Thoracic aorta (tissue), 2 donors: ENCODE measurements at places on chromosomes 3 and 15. TPM values are rescaled to one million over a fixed set of nuclear protein-coding genes. Genes with fewer than 3 reads are reported as not detected.

GRCh38 chr15:88852476-88852875 lies 42.9 kb downstream of the HAPLN3 start:
- no peak for DNase-seq
- H3K4me3 ChIP-seq: no peak overlapping the region
- no peaks in the 10 kb centered on the region for H3K4me1 ChIP-seq
- H3K36me3 ChIP-seq: peaks cover 6% of the 10 kb centered on the region

GRCh38 chr3:179961071-179961702 lies 75.5 kb downstream of the PEX5L start:
- no peaks in the 10 kb centered on the region for H3K4me1 ChIP-seq
- H3K27me3 ChIP-seq: no peaks in the 10 kb centered on the region
- no peaks in the 10 kb centered on the region for H3K36me3 ChIP-seq
- no peak overlapping the region for H3K4me3 ChIP-seq

- peaks cover 24% of the 10 kb centered on the region for H3K4me1 ChIP-seq
- no peaks in the 10 kb centered on the region for H3K36me3 ChIP-seq
- H3K4me3 ChIP-seq: no peak overlapping the region
- DNase-seq: no peak
- no peak overlapping the region for H3K27ac ChIP-seq
Measured at GRCh38 chr3:113252553-113252952, 41.2 kb downstream of the BOC start.

Gene TMC3
- total RNA-seq: not detected

DNA sequence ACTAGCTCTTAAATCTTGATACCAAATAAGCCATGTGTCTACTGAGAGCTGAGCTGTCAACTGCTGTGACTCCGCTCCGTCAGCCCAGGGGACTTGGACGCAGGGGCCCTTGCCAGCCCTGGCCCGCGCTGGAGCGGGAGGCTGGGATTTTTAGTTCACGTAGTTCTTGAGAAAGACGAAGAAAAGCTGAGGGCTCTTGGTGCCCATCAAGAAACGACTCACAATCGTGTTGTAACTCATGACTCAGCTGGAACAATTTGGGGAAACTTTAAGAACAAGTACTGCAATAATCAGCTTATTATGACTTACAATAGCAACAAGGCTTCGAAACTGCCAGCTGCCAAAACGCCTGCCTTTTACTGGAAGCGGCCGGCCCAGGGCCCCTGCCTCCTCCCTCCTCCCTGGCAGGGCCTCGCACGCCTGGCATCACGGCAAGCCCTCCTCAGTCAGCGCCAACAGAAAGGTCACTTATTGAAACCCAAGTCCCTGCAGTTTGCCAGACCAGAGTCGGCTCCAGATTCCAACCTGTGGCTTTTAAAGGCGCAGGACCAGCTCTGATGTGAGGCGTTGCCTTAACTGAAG lies 60.3 kb downstream of the RGMA start:
- H3K36me3 ChIP-seq: peaks cover 16% of the 10 kb centered on the region
- H3K27ac ChIP-seq: peak overlapping the region; percentile 95
- peaks cover 56% of the 10 kb centered on the region for H3K4me1 ChIP-seq
- no peaks in the 10 kb centered on the region for H3K27me3 ChIP-seq
- DNase-seq: peak; percentile 77

DNA sequence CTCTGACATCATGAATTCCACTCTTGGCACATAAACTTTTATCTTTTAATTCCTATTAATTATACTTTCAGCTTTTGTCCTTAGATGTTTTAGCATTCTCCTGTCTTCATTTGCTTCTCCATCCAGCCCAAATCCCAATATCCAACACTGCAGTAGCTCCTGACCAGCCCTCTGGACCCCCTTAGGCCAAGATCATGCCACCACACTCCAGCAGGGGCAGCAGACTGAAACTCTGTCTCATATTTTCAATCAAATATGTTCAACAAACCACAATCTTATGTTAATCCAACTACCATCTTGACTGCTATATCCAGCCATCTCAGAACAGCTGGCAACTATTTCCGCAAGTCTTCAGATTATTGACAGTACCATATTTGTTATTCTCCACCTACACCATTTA lies 315.8 kb upstream of the ROBO2 start:
- no peaks in the 10 kb centered on the region for H3K4me1 ChIP-seq
- DNase-seq: no peak
- no peak overlapping the region for H3K27ac ChIP-seq
- H3K4me3 ChIP-seq: no peak overlapping the region
- H3K36me3 ChIP-seq: no peaks in the 10 kb centered on the region
- H3K27me3 ChIP-seq: no peaks in the 10 kb centered on the region

DNA sequence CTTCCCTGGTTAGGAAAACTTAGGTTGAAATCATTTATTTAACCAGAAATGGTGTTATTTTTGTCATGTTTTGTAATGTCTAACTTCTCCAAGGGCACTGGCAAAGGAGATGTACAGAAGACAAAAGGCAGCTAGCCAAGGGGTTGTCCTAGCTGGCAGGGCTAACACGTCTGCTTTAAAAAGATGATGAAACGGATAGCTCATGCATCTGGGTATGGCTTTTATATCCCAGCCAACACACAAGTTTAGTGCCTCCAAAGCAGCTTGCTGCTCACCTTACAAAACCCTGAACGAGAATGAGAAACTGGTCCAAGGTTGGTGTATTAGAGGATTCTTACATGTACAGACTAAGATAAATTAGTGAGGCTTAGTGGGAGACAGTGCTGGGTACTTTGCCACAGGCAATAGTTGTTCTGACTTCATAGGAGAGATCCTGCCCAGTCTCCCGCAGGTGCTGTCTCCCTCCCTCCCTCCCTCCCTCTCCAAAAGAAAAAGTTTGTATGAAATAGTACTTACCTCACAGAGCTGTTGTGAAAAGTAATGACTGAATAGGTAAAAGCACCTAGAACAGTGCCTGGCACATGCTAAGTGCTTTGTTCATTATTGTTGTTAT lies 47.8 kb downstream of the KCNMB2 start:
- H3K4me1 ChIP-seq: no peaks in the 10 kb centered on the region
- no peak overlapping the region for H3K4me3 ChIP-seq
- DNase-seq: no peak
- H3K27ac ChIP-seq: no peak overlapping the region
- no peaks in the 10 kb centered on the region for H3K27me3 ChIP-seq
- H3K36me3 ChIP-seq: no peaks in the 10 kb centered on the region

DNA sequence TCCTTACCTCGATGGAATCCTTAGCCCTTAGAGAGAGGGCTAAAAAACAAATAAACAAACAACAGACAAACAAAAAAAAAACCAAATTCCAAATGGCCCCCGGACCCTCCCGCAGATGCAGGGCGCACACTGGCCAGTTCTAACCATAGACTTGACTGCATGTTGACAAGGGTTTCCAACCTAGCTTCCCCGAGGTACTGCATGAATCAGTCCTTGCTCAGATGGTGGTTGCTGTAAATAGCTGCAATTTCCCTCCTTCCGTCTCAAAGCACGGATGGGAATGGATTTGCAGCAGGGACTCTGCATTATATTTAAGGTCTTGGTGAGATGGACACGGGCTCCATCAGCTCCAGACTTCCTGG lies 162.8 kb downstream of the CD47 start:
- H3K4me3 ChIP-seq: peak overlapping the region; percentile 84
- no peaks in the 10 kb centered on the region for H3K36me3 ChIP-seq
- no peak overlapping the region for H3K27ac ChIP-seq
- H3K4me1 ChIP-seq: peaks cover 3% of the 10 kb centered on the region
- no peak for DNase-seq
- H3K27me3 ChIP-seq: no peaks in the 10 kb centered on the region

- no peaks in the 10 kb centered on the region for H3K27me3 ChIP-seq
- no peak for DNase-seq
- no peak overlapping the region for H3K27ac ChIP-seq
- H3K4me3 ChIP-seq: no peak overlapping the region
Measured at GRCh38 chr15:52559575-52559974, 9.3 kb downstream of the ARPP19 start.

- no peaks in the 10 kb centered on the region for H3K27me3 ChIP-seq
- H3K36me3 ChIP-seq: no peaks in the 10 kb centered on the region
- DNase-seq: peak; percentile 47
- peak within 1 kb of the TSS; percentile 99 for H3K27ac ChIP-seq
- peaks cover 63% of the 10 kb centered on the region for H3K4me1 ChIP-seq
Measured at GRCh38 chr3:146160964-146161662, at the start of gene PLOD2. Gene PLOD2, minus strand, starts transcription at chr3:146161184. Its CDS starts 195 bp downstream, at chr3:146160989.

GRCh38 chr3:39068556-39068955 lies 16.7 kb downstream of the WDR48 start:
- peaks cover 9% of the 10 kb centered on the region for H3K36me3 ChIP-seq
- H3K4me3 ChIP-seq: no peak overlapping the region
- no peak for DNase-seq

Gene FEZF2
- not detected for total RNA-seq

DNA sequence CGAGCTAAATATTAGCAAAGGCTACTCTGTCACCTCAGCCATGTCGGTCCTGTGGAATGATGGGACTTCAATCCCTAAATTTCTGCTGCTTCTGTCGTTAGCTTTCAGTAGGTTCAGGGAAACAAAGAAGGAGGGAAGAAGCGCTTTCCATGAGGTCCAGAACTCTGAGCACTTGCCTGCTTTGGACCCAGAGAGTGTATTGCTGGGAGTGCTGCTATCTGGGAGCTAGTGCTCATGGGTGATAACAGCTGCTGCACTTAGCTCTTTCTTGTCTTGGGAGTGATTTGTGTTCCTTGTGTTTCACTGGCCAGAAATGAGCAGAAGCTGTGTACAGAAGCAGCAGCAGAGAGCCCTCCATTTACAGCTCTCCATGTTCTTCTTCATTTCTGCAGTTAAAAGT lies 369.8 kb downstream of the DIPK2A start:
- DNase-seq: no peak
- no peaks in the 10 kb centered on the region for H3K36me3 ChIP-seq
- no peaks in the 10 kb centered on the region for H3K4me1 ChIP-seq
- H3K27me3 ChIP-seq: no peaks in the 10 kb centered on the region
- H3K4me3 ChIP-seq: no peak overlapping the region

Gene AGTR1
- 3.8 TPM for total RNA-seq

Gene PRR20G
- total RNA-seq: not detected

- no peaks in the 10 kb centered on the region for H3K27me3 ChIP-seq
- DNase-seq: no peak
- H3K36me3 ChIP-seq: no peaks in the 10 kb centered on the region
- no peak overlapping the region for H3K27ac ChIP-seq
Measured at GRCh38 chr3:103059432-103059831, 624.6 kb downstream of the ZPLD1 start.

Gene RETNLB
- total RNA-seq: not detected

- no peak overlapping the region for H3K27ac ChIP-seq
- no peaks in the 10 kb centered on the region for H3K36me3 ChIP-seq
- H3K27me3 ChIP-seq: no peaks in the 10 kb centered on the region
- no peak for DNase-seq
- no peaks in the 10 kb centered on the region for H3K4me1 ChIP-seq
Measured at GRCh38 chr15:26045516-26045915, 182.4 kb upstream of the ATP10A start.

GRCh38 chr3:59247402-59247841 lies 197.6 kb upstream of the CFAP20DC start:
- no peak overlapping the region for H3K27ac ChIP-seq
- no peak for DNase-seq
- H3K36me3 ChIP-seq: no peaks in the 10 kb centered on the region

Gene PPP1R14D
- not detected for total RNA-seq

- H3K4me1 ChIP-seq: no peaks in the 10 kb centered on the region
- DNase-seq: no peak
- H3K27me3 ChIP-seq: no peaks in the 10 kb centered on the region
- no peak overlapping the region for H3K27ac ChIP-seq
- H3K36me3 ChIP-seq: no peaks in the 10 kb centered on the region
Measured at GRCh38 chr15:23762026-23762425, 74.9 kb upstream of the NDN start.

Gene SYNPR
- total RNA-seq: not detected

DNA sequence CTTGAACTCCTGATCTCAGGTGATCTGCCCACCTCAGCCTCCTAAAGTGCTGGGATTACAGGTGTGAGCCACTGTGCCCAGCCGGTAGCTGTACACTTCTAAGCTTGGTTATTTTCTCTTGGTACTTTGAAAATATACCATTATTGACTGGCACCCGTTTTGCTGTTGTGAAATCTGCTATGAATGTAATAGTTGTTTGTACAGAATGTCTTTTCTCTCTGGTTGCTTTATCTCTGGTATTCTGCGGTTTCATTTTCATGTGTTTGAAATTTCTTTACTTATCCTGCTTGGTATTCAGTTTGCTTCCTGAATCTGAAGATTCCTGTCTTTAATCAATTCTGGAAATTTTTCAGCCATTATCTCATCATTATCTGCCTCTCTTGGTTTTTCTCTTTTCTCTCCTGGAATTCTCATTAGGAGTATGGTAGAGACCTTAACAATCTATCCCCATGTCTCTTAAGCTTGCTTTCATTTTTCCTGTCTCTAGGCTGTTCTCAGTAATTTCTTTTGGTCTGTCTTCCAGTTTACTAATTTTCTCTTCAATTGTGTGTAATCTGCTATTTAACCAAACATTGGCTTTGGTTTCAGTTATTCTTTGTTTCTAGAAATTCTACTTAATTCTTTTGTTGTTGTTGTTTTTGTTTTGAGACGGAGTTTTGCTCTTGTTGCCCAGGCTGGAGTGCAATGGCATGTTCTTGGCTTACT lies 2.8 kb upstream of the PAK2 start:
- H3K27ac ChIP-seq: no peak overlapping the region
- no peak overlapping the region for H3K4me3 ChIP-seq
- DNase-seq: no peak
- no peaks in the 10 kb centered on the region for H3K27me3 ChIP-seq

Gene FSIP1
- total RNA-seq: 0.21 TPM

- H3K4me3 ChIP-seq: no peak overlapping the region
- no peak overlapping the region for H3K27ac ChIP-seq
- H3K36me3 ChIP-seq: no peaks in the 10 kb centered on the region
- H3K27me3 ChIP-seq: no peaks in the 10 kb centered on the region
- peaks cover 16% of the 10 kb centered on the region for H3K4me1 ChIP-seq
- no peak for DNase-seq
Measured at GRCh38 chr15:70257573-70258248, 160.0 kb upstream of the TLE3 start.

Gene TGFBR2
- total RNA-seq: 250 TPM

- peaks cover 5% of the 10 kb centered on the region for H3K4me1 ChIP-seq
- DNase-seq: no peak
- H3K27ac ChIP-seq: no peak overlapping the region
- no peaks in the 10 kb centered on the region for H3K36me3 ChIP-seq
- no peaks in the 10 kb centered on the region for H3K27me3 ChIP-seq
Measured at GRCh38 chr3:68055215-68055614, 400.8 kb upstream of the SUCLG2 start.

DNA sequence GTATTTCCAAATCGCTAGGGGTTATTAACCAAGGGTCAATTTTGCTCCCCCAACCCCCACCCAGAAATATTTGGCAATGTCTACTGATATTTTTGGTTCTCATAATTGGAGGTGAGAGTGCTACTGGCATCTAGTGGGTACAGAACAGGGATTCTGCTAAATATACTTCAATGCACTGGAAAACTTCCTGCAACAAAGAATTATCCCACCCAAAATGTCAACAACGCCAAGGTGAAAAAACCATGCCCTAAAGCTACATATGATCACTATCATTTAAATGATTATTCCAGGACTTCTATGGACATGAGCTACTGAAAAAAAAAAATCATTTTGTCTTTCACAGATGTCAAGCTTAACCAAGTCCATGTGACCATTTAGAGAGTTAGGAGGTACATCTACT lies 867.9 kb downstream of the FHIT start:
- no peaks in the 10 kb centered on the region for H3K4me1 ChIP-seq
- no peak overlapping the region for H3K4me3 ChIP-seq
- H3K36me3 ChIP-seq: no peaks in the 10 kb centered on the region
- DNase-seq: no peak
- H3K27ac ChIP-seq: no peak overlapping the region
- H3K27me3 ChIP-seq: no peaks in the 10 kb centered on the region

Gene RBPMS2
- 4.4 TPM for total RNA-seq

Gene ADAMTS7
- total RNA-seq: 60.2 TPM
